Aorta (tissue), 5 donors: ENCODE measurements at places on chromosomes 5 and 9. TPM values are rescaled to one million over a fixed set of nuclear protein-coding genes. Genes with fewer than 3 reads are reported as not detected.

The ANKRD34B gene
- not detected for total RNA-seq

The MATR3 gene
- 183 TPM for total RNA-seq

The ADGRD2 gene
- total RNA-seq, result not detected

The FOXD4L6 gene
- not detected for total RNA-seq
